Transverse colon (tissue), 4 donors: ENCODE measurements at places on chromosomes 11 and 22. TPM values are rescaled to one million over a fixed set of nuclear protein-coding genes. Genes with fewer than 3 reads are reported as not detected.

- H3K36me3 ChIP-seq: no peaks in the 10 kb centered on the region
- no peaks in the 10 kb centered on the region for H3K4me1 ChIP-seq
- no peak overlapping the region for H3K27ac ChIP-seq
- H3K4me3 ChIP-seq: no peak overlapping the region
- no peak for DNase-seq
- no peaks in the 10 kb centered on the region for H3K27me3 ChIP-seq
Observed at GRCh38 chr11:122229481-122230384, 113.7 kb upstream of the BLID start.

DNA sequence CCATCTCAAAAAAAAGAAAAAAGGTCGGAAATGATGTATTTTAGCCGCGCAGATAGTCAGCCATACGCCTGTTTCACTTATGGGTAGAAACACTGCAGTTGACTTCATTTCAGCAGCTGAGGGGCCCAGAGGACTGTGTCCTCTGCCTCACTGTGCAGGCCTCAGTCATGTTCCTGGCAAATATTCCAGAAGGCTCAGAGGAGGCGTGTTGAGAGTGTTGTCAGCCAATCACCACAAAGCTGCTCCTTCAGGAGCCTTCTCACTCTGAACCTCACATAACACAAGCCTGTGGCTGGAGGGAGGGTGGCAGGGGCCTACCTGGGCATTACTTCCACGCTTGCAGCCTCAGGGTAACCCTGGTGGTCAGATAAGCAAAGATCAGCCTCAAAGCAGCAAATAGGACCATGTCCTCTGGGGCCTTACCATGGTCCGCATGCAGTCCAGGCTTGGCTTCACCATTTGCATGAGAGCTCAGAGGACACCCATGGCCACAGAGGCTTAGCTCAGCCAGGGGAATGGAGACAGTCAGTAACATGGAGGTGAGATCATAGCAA is 17.3 kb upstream of the TREH start:
- no peaks in the 10 kb centered on the region for H3K27me3 ChIP-seq
- no peak for DNase-seq
- no peak overlapping the region for H3K4me3 ChIP-seq
- H3K4me1 ChIP-seq: peaks cover 5% of the 10 kb centered on the region
- no peaks in the 10 kb centered on the region for H3K36me3 ChIP-seq
- H3K27ac ChIP-seq: no peak overlapping the region

DNA sequence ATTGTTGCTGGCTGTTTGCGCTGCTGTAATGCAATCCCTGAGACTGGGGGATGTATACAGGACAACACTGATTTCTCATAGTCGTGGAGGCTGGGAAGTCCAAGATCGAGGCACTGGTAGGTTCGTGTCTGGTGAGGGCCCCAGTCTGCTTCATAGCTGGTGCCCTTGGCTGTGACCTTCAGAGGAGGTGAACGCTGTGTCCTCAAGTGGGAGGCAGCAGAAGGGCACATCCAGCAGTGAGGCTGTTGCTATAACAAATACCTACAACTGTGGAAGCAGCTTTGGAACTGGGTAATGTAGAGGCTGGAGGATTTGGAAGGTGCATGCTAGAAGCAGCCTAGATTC is 21.3 kb downstream of the KRTAP5-5 start:
- H3K27me3 ChIP-seq: peaks cover 22% of the 10 kb centered on the region
- DNase-seq: no peak
- H3K4me3 ChIP-seq: no peak overlapping the region
- no peak overlapping the region for H3K27ac ChIP-seq
- H3K36me3 ChIP-seq: no peaks in the 10 kb centered on the region
- H3K4me1 ChIP-seq: no peaks in the 10 kb centered on the region

DNA sequence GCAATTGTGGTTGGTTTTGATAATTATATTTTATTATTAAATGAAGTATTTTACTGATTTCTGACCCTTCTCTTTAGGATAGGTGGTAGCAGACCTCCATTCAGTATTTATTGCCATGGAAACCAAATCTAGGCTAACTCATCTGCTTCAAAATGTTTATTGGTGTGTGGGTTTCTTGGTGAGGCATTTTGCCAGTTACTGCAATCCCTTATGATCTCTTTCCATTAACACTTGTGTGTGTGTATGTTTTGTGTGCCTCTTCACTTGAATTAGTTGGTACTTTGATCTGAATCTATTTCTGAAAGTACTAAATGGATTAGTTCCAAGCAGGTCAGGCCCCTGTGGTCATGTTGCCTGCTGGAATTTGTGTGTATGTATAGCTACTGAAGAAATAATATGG is 184.4 kb upstream of the C11orf87 start:
- no peaks in the 10 kb centered on the region for H3K4me1 ChIP-seq
- no peak overlapping the region for H3K4me3 ChIP-seq
- H3K27me3 ChIP-seq: no peaks in the 10 kb centered on the region

ABCC8 gene
- 3.7 TPM for total RNA-seq

- peaks cover 4% of the 10 kb centered on the region for H3K36me3 ChIP-seq
- H3K27ac ChIP-seq: no peak overlapping the region
- no peak overlapping the region for H3K4me3 ChIP-seq
Observed at GRCh38 chr22:26499188-26499703, 13.0 kb downstream of the TFIP11 start.

DNAJB7 gene
- 0.64 TPM for total RNA-seq

DNA sequence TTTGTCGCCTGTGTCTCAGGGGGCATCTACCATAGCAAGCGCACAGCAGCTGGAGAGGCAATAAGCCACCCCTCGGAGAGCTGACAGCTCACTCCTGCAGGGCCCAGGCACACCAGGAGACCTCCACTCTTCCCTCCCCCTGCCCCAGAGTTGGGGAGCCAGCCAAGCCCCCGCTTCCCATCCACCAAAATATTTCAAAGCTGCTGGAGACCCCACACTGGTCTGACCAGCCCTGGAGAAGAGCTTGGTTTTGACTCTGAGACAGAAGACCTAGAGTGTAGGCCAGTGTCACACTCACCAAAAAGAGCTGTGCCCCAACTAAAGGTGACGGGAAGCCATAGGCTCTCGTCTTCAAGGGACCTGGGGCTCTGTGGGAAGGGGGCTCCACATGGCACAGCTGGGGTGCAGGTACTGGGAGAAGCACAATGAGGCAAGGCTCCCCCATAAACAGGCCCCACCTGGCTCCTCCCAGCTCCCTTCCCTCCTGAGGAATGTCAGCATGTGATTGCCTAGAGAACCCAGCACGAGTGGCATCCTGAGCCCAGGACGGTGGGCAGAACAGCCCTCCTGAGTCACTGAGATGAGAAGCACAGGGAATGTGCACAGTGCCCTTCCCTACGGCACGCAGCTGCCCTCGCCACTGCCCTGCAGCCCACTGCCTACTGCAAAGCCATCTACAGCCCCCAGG is 5.8 kb upstream of the GNAZ start:
- H3K27ac ChIP-seq: no peak overlapping the region
- no peaks in the 10 kb centered on the region for H3K27me3 ChIP-seq
- H3K36me3 ChIP-seq: no peaks in the 10 kb centered on the region
- no peak for DNase-seq
- H3K4me3 ChIP-seq: no peak overlapping the region
- peaks cover 3% of the 10 kb centered on the region for H3K4me1 ChIP-seq

ADAMTS15 gene
- total RNA-seq: 8.2 TPM

MMP8 gene
- not detected for total RNA-seq

DNA sequence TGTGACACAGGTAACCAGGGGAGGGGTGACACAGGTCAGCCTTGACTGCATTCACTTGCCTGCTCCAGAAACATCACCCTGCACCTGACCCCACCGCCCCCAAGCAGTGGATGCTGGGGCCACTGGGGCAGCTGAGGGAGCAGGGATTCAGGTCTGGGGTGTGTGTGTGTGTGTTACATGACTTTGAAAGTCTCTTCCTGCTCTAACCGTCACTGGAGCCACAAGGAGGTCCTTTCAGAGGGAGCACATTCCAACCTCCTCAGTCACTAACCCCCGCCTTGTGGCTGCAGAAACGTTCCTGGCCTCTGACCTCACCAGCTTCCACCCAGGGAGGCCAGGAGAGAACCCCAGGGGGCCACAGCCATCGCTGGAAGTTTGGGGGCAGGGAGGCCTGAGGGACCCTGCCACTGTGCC is 2.9 kb upstream of the FOSL1 start:
- H3K4me3 ChIP-seq: no peak overlapping the region
- peaks cover 21% of the 10 kb centered on the region for H3K27me3 ChIP-seq
- peaks cover 17% of the 10 kb centered on the region for H3K4me1 ChIP-seq
- DNase-seq: no peak
- no peak overlapping the region for H3K27ac ChIP-seq

DNA sequence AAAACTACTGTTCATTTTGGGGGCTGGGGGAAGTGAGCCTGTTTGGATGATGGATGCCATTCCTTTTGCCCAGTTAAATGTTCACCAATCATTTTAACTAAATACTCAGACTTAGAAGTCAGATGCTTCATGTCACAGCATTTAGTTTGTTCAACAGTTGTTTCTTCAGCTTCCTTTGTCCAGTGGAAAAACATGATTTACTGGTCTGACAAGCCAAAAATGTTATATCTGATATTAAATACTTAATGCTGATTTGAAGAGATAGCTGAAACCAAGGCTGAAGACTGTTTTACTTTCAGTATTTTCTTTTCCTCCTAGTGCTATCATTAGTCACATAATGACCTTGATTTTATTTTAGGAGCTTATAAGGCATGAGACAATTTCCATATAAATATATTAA is 87.1 kb upstream of the BIRC3 start:
- no peak overlapping the region for H3K27ac ChIP-seq
- DNase-seq: no peak
- H3K36me3 ChIP-seq: no peaks in the 10 kb centered on the region
- H3K27me3 ChIP-seq: no peaks in the 10 kb centered on the region
- no peak overlapping the region for H3K4me3 ChIP-seq

NAP1L4 gene
- 140 TPM for total RNA-seq

OR52I1 gene
- total RNA-seq: not detected

APOA4 gene
- not detected for total RNA-seq

PRG3 gene
- not detected for total RNA-seq
